ENCODE measurements at places on chromosomes 7 and 10.

- DNase-seq = no peak
Measured at GRCh38 chr7:157558516-157558874, 221.7 kb downstream of the DNAJB6 start.

DNA sequence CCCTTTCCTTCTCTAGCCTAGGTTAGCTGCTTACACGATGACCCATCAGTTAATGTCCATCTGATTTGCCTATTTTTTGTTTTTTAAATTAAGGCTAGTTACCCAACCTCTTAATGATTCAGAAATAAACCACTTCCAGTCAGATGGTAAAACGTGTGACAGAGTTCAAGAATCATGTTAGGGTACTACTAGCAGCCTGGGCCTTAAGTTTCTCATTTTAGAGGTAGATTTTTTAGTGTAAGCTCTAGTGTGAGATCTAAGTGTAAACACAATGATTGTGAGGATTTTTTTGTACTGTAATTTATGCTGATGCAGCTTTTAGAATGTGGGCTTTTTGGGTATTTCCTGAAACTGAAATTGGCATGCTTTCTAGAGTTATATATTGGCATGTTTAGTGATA is 130.0 kb downstream of the CDK14 start:
- DNase-seq = no peak

DNA sequence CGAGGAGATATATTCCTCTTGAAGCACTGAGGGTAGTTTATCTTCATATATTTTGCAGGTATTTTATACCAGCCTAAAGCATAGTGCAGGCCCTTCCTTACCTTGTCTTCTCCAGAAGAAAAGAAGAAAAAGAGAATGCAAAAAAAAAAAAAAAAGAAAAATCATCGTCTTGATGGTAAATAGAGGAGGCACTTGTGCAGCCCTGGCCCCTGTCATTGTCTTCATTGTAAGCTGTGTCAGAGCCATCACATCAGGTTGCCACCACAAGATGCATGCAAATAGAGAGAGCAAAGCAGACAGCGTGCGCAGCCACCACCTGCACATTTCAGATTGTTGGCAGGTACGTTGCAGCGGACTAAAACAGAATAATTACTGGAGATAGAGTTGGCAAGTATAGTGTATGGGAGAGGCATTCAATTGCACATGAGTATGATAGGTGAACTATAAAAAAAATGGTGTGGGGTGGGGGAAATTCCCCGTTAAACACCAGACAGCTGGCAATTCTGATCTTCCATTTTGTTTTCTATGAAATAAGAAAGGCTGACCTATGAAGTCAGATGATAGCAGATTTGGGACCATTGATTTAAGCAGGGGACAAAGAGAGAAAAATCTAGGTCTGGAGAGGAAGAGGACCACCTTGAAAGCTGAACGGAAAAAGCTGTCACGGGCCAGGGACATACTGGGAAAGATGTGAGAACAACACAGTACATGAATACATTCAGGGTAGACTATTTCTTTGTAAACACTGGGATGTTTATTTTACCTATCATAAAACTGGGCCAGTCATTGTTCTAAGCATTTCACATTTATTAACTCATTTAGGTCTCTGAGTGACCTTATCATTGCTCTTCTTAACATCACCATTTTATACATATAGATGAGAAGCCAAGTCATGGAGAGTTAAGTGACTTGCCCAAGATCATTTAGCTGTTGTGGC is 306.3 kb upstream of the SP8 start:
- no peak for DNase-seq

DNA sequence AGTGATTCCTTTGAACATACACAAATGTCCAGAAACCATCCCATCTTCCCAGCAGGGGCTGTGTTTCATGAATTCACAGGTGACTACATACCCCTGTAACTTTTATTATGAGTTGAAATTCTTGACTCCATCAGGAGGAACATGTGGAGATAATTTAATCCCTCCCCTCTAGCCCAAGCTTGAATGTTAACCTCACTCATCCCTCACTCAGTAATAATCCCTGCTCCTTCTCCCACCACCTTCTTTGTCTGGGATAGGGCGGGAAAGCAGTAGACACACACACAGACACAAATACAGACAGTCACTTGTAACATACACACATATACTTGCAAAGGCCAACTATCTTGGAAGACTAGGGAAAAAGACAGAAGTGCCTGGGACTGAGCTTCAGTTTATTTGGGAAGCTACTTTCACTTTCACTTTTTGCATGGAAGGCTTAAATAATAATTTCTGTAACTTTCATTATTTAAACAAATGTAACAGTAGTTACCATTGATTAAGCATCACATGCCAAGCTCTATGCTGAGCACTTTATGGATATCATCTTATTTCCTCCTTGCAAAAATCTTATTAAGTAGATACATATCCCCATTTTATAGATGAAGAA is 7.3 kb downstream of the AASS start:
- DNase-seq = no peak

- no peak for DNase-seq
Measured at GRCh38 chr7:121307021-121307574, 21.7 kb upstream of the WNT16 start.
